MCF 10A (cell line): ENCODE measurements at places on chromosomes 2 and 18.

DNA sequence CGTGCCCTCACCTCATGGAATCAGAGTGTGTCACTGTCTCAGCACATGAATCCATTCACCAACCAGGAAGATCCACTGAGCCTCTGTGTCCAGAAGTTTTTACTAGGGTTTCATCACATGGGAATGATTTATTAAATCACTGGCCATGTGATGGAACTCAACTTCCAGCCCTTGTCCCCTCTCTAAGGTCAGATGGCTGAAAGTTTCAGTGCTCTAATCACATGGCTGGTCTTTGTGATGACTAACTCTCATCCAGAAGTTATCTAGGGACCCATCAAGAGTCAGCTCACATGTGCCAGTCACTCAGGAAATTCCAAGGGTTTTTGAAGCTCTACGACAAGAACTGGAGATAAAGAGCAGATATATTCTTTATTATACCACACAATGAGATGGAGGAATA, 140.5 kb upstream of the GYPC start:
- DNase-seq = no peak

- DNase-seq = peak; percentile 81
Observed at GRCh38 chr2:163401481-163401880, 334.3 kb downstream of the FIGN start.

DNA sequence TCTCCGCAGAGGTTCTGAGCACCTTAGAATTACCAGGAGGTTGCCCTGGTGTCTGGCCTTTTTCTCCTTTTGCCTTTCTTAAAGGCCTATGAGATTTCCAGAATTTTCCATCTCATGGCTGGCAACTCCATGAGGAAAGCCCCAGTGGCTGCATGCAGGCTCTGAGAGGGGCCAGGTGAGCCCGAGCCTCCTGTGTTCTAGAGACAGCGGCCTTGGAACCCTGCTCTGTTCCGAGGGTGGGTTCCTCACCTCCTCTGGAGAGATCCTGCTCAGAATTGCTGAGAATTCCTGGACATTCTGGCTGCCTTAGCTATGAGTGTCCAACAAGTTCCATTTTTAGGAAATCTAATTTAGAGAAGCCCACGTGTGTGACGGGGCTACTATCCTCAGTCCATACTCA, 35.7 kb upstream of the HPCAL1 start:
- no peak for DNase-seq

- DNase-seq = no peak
Observed at GRCh38 chr18:69596345-69596744, 195.7 kb downstream of the DOK6 start.

- no peak for DNase-seq
Observed at GRCh38 chr18:49023271-49023937, 72.6 kb upstream of the SMAD7 start.
